ENCODE measurements at places on chromosomes 1 and 21.

- no peak overlapping the region for H3K4me3 ChIP-seq
- H3K27ac ChIP-seq: no peak overlapping the region
- peaks cover 3% of the 10 kb centered on the region for H3K27me3 ChIP-seq
- H3K36me3 ChIP-seq: no peaks in the 10 kb centered on the region
- no peak for DNase-seq
Measured at GRCh38 chr21:38356883-38357625, 100.3 kb downstream of the KCNJ15 start.

DNA sequence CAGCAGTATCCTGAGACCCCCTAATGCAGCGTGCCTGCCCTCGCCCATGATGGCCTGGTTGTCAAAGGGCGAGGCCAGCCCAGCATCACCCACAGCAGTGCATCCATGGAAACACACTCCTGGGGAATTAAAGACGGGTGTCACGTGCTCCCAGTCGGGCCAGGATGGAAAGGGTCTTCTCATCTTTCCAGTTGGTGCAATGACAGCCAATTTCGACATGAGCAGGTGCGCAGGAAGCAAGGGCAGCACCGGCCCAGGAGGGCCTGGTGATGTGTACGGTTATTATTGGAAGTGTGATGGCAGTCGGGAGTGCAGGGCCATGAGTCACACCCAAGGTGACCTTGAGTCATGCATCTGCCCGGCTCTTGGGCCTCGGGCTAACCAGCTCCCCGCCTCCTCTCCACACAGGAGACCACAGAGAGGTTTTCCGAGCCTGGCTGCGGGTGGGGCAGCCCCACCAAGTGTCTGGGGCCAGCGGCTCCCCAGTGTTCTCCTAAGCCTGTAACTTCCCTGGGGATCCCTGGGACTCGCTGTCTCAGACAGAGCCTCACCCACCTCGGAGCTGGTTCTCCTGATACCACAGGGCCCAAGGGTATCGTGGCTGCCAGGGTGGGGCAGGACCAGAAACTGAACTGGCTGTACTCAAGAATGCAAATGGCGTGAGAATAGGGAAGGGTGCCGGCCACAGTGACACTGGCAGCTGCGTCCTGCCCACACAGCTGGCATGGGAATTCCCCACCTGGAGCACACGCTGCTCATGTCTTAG is 119.8 kb downstream of the SIK1 start:
- no peaks in the 10 kb centered on the region for H3K27me3 ChIP-seq
- no peak overlapping the region for H3K4me3 ChIP-seq
- DNase-seq: no peak
- no peak overlapping the region for H3K27ac ChIP-seq
- no peaks in the 10 kb centered on the region for H3K4me1 ChIP-seq

DNA sequence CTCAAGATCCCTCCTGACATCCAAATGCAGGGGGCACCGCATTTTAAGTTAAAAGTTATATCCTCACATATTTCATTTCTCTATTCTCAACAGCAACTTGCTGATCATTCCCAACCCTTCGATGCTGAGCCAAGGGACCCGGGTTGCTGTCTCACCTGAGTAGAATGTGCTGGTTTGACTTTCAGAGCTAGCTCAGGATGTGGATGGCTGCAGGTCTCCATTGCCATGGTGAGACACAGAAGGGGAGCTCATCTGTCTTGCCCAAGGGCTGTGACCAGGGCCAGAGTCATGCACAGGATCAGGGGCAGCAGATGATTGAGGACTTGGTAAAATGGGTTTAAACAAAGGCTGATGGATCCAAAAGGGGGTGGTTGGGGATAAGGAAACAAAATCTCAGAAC is 112.1 kb downstream of the HMGB4 start:
- H3K27me3 ChIP-seq: no peaks in the 10 kb centered on the region
- no peak for DNase-seq
- H3K4me1 ChIP-seq: no peaks in the 10 kb centered on the region
- no peak overlapping the region for H3K27ac ChIP-seq

GRCh38 chr1:11823366-11824137 is 17.6 kb downstream of the CLCN6 start:
- H3K4me1 ChIP-seq: no peaks in the 10 kb centered on the region
- peaks cover 44% of the 10 kb centered on the region for H3K36me3 ChIP-seq
- no peak for DNase-seq
- no peaks in the 10 kb centered on the region for H3K27me3 ChIP-seq

DNA sequence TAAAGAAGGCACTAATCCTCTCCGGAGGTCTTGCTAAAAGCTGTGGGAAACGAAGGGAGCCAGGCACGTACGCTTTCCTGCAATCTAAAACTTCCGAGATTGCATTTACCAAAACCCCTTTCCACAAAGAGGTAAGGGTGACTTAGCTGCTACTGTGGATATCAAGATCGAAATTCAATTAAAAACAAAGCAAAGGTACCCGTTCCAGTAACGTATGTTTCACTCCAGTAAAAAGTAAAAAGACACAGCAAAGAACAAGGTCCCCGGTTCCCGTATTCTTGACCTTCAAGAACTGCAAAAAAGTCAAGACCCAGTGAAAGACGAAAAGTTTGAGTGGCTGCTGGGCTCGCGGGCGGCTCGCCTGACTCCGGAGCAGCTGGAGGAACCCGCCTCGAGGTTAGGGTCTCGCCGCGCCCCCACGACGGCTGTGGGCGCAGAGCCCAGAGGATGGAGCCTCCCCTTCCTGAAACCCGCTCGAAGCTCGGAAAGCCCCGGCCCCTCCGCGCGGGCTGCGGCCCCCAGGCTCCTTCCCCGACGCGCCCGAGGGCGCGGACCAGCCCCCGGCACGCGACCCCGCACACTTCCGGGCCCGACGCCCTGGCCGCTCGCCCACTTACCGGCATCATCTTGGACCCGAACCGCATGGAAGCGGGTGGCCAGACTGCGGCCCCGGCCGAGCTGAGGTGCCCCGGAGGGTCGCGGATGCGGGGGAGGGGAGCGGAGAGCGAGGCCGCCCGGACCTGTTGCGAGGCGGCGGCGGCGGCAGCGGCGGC is 524 bp downstream of the TP53BP2 start:
- DNase-seq: peak; percentile 64
- peaks cover 14% of the 10 kb centered on the region for H3K4me1 ChIP-seq
- no peaks in the 10 kb centered on the region for H3K36me3 ChIP-seq
- H3K27me3 ChIP-seq: no peaks in the 10 kb centered on the region
- peak overlapping the region; percentile 63 for H3K4me3 ChIP-seq

- H3K27me3 ChIP-seq: no peaks in the 10 kb centered on the region
- peaks cover 34% of the 10 kb centered on the region for H3K4me1 ChIP-seq
- no peak overlapping the region for H3K4me3 ChIP-seq
- H3K27ac ChIP-seq: peak overlapping the region; percentile 99
- peaks cover 59% of the 10 kb centered on the region for H3K36me3 ChIP-seq
- no peak for DNase-seq
Measured at GRCh38 chr1:37481289-37482003, 7.1 kb downstream of the ZC3H12A start.

DNA sequence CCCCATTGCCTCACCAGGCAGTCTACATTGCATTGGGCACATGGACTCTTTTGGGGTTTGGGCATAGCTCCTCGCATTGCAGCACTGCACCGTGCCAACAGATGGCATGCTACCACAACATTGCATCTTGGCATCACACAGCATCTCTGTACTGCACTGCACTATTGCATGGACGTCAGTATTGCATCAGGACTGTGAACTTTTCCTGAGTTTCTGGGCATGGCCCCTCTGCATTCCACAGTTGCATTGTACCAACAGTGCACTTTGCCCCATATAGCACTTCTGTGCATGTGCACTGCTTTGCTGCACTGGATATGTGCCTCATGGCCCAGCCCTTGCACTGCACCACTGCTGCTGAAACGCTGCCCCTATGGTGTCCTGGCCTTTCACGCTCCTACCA is 9.6 kb downstream of the PTPRU start:
- H3K36me3 ChIP-seq: no peaks in the 10 kb centered on the region
- H3K27ac ChIP-seq: no peak overlapping the region
- H3K27me3 ChIP-seq: no peaks in the 10 kb centered on the region
- DNase-seq: no peak

GRCh38 chr1:94942171-94943128 is 15.5 kb upstream of the CNN3 start:
- H3K4me1 ChIP-seq: no peaks in the 10 kb centered on the region
- H3K4me3 ChIP-seq: no peak overlapping the region
- H3K36me3 ChIP-seq: no peaks in the 10 kb centered on the region
- no peaks in the 10 kb centered on the region for H3K27me3 ChIP-seq
- no peak overlapping the region for H3K27ac ChIP-seq

DNA sequence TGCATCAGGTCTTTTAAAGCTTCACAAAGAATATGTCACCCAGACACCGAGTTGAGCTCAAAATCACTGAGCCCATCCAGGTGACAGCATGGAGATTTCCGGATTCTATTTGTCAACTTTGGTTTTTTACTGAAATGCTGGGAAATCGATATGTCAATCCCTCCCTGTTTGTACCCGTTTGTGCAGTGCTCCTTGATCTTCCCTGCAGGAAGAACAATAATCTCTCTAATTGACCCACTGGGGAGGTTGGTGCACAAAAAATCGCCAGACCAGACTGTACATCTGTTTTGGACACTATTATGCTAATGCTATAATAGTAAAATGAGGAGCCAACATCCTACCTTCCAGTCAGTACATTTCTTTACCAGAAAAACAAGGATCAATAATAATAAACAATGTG is 1.8 kb downstream of the BARHL2 start:
- peaks cover 11% of the 10 kb centered on the region for H3K4me1 ChIP-seq
- no peak overlapping the region for H3K27ac ChIP-seq
- peaks cover 90% of the 10 kb centered on the region for H3K27me3 ChIP-seq

DNA sequence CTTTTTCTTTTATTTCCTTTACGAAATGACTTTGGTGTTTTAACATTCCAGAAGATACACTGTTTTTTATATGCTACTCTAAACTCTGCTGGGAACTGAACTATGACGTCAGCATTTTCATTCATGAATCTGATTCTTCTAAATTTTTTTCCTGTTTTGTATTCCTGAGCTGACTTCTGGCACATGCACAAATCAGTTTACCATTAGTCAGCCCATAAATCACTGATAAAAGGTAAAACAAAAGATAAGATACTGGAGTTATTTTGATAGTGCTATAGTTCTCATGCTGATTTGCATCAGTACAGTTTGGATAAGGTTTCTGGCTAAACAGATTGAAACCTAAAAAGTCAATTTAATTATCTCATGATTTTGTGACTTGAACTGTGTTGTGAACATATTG is 10.4 kb downstream of the CAMTA1 start:
- H3K27ac ChIP-seq: no peak overlapping the region
- peaks cover 3% of the 10 kb centered on the region for H3K36me3 ChIP-seq
- H3K27me3 ChIP-seq: no peaks in the 10 kb centered on the region
- DNase-seq: no peak

GRCh38 chr1:185105121-185105520 is 51.6 kb downstream of the TRMT1L start:
- H3K4me3 ChIP-seq: no peak overlapping the region
- H3K27ac ChIP-seq: no peak overlapping the region
- H3K27me3 ChIP-seq: no peaks in the 10 kb centered on the region
- DNase-seq: no peak
- H3K36me3 ChIP-seq: no peaks in the 10 kb centered on the region
- no peaks in the 10 kb centered on the region for H3K4me1 ChIP-seq

GRCh38 chr1:183052861-183053260 is 29.6 kb downstream of the LAMC1 start:
- no peak overlapping the region for H3K4me3 ChIP-seq
- peaks cover 3% of the 10 kb centered on the region for H3K27me3 ChIP-seq
- no peaks in the 10 kb centered on the region for H3K4me1 ChIP-seq
- DNase-seq: no peak

DNA sequence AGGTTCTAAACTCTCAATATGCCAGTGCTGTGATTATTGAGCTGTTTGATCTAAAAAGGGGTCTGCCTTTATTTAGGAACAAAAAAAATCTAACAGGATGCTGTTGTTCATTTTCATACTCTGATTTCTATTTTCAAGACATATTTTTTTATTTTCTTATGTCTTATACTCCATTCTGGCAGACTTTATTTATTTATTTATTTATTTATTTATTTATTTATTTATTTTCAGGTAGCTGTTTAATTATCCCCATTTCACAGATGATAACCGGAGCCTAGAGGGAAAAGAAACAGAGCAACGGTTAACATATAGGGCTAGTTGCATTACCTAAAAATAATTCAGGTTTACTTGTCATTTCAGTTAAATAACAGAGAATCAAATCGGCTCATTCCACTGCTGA is 174.4 kb downstream of the CENPF start:
- no peak for DNase-seq
- H3K4me3 ChIP-seq: no peak overlapping the region
- no peaks in the 10 kb centered on the region for H3K36me3 ChIP-seq
- no peak overlapping the region for H3K27ac ChIP-seq

- no peak overlapping the region for H3K27ac ChIP-seq
- no peak overlapping the region for H3K4me3 ChIP-seq
- H3K4me1 ChIP-seq: no peaks in the 10 kb centered on the region
Measured at GRCh38 chr1:56062625-56063024, 516.7 kb downstream of the PLPP3 start.

GRCh38 chr1:90045853-90046563 is 51.1 kb downstream of the ZNF326 start:
- no peak for DNase-seq
- H3K27me3 ChIP-seq: no peaks in the 10 kb centered on the region
- no peak overlapping the region for H3K27ac ChIP-seq
- no peaks in the 10 kb centered on the region for H3K36me3 ChIP-seq
- H3K4me3 ChIP-seq: no peak overlapping the region

DNA sequence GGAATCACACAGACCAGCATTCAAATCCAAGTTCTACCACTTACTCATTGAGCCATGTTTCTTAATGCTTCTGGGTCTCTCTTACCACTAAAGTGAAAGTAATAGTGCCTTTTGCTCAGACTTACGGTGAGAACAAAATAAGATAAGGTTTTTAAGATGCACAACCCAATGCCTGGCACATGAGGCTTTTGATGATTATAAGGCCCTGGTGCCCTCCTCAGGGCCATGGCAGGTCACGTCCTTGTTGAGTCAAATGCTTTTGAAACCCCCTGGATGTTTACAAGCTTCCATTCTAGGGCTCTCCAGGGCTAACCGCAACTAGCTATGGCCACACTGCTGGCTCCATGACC is 76.0 kb downstream of the TENT5C start:
- no peak overlapping the region for H3K27ac ChIP-seq
- no peaks in the 10 kb centered on the region for H3K36me3 ChIP-seq
- no peaks in the 10 kb centered on the region for H3K27me3 ChIP-seq
- H3K4me1 ChIP-seq: no peaks in the 10 kb centered on the region
